ENCODE measurements at places on chromosomes 13 and 19. TPM values are rescaled to one million over a fixed set of nuclear protein-coding genes. Genes with fewer than 3 reads are reported as not detected.

DNA sequence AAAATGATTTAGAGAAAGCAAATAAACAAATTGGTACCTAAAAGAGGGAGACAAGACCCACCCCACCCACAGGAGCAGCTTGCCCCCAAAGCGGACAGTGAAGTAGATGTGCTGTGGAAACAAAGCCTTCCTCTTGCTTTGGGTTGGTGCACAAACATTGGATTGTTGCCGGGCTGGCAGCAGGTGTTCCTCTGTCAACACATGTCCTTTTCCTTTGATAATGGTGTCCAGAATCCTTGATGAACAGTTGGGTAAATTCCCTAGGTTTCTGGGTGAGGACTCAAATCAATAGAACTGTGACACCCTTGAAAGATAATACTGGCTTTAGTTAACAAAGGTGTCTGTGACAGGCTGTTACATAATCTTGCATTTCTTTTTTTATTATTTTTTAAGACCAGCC lies 311.8 kb downstream of the SPRY2 start:
- no peak for DNase-seq

DNA sequence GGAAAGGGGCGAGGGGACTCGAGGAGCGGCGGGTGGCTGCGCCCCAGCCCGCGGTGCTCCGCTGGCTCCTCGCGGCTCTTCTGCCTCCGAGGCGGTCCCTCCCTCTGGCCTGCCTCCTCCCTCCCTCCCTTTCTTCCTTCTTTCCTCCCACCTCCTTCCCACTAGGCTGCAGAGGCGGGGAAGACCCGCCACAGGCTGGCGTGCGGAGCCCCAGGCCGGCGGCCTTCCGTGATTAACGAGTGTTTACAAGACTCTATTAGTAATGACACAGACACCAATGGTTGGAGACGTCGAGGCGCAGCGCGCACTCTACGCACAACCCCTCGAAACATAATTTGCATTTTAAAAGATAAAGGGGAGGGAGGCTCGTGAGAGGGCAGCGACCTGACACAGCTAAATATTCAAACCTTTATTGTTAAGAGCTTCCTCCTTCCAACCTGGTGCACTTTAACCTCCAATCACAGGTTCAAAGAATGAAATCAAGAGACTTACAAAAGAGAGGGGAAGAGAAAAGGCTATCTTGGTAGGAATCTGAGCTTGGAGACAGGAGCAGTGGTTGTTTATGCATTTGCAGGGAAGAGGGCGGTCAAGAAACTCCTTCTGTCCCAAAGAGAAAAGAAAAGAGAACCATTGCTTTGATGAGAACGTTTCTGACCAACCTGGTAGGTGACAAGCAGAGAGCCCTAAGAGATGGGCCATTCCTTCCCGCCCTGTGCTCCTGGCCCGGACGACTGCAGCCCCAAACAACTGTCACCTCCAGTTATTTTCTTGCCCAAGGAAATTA lies at the start of gene CDX2:
CDX2 (minus strand) TSS at position 234 of the 784 bp plus-strand sequence. CDS start 309 bp downstream, outside the sequence.
- DNase-seq, result no peak

ZNF320 gene
- total RNA-seq, result 18.9 TPM

DNA sequence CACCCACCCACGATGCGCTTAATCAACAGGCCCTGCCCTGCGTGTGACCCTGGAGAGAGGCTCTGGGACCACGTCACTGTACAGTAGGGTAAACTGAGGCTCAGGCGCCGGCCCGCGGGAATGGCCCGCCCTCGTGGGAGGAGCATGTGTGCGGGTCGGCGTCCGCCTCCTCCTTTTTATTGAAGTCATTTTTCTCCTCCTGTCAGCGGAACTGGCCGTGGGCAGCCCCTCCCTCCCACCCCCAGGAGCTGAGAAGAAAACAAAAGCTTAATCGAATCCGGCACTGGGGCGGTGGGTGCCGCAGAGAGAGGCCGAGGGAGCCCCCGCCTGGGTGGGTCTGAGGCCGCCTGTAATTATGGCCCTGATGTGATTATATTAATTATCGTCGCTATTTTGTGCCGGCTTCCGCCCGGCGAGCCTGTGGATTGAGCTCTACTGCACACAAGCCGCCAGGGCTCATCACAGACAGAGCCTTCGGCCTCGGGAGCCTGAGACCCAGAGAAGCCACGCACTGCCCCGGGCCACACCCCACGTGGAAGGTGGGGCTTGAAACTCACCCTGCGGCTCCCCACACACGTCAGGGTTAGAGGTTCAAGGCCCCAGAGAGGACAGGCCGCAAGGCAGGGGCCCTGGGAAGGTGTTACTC lies 7.0 kb downstream of the C2CD4C start:
- DNase-seq, result no peak

- DNase-seq, result no peak
These were observed 744 bp upstream of the POU2F2 start for GRCh38 chr19:42132851-42133528.

PSG11 gene
- not detected for total RNA-seq

DNA sequence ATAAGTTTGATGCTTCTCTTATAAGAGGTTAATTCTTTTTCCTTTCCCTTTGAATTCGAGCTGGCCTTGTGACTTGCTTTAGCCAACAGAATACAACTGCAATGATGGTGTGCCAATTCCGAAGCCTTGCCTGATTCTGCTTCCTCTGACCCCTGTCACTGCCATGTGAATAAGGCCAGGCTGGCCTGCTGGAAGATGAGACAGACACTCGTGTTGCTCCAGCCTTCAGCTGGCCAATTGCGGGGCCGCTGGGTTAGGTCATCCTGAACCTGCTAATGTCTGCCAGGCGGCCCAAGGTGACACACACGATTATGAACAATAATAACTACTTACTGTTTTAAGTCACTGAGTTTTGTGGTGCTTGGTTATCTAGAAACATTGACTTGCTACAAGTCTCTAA lies 352.0 kb downstream of the MYO16 start:
- no peak for DNase-seq

- no peak for DNase-seq
These were observed 259.5 kb upstream of the IRS2 start for GRCh38 chr13:110045919-110046318.
